ENCODE measurements at places on chromosomes 1 and 21.

- peak; percentile 60 for DNase-seq
Observed at GRCh38 chr1:56169856-56170255, 409.5 kb downstream of the PLPP3 start.

- no peak for DNase-seq
Observed at GRCh38 chr1:118116909-118117308, 68.1 kb downstream of the SPAG17 start.

DNA sequence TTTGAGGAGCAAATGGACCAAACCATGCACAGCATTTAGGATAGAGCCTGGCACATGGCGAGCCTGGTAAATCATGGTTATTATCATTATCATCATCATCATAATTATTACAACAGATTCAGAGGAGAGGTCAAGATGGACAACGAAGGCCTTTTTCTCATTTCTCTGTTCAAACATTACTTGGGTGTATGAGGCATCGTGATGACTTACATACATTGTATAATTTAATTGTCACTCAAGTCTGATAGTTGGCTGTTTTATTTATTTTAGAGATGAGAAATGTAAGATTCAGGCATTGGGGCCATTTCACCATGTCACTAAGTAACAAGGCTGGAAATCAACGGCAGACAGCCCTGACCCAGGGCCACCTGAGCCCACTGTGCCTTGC is 68.1 kb downstream of the SLC35F3 start:
- DNase-seq = no peak

- peak; percentile 98 for DNase-seq
Observed at GRCh38 chr1:16175610-16176553, 20.0 kb upstream of the EPHA2 start.

- DNase-seq = peak; percentile 94
Observed at GRCh38 chr1:204072931-204073836, at the start of gene SOX13. Gene SOX13 (plus strand): TSS chr1:204073115. CDS start chr1:204112916, 39,801 bp downstream.

DNA sequence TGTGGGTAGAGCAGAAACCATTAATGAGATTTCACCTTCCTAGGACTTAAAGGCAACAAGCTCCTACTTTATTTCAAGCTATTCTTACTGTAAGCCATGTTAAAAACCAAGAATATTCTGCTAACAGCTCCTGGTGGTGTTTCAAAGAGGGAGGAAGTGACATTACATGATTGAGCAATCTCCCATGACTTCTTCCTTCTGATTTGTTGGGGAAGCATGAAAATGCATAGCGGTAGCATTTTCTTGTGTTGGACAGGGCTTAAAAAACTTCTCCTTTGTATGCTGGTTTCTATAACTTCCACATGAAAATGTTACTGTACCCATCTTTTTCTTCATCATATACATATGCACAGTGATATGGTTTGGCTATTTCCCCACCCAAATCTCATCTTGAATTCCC is 297.0 kb upstream of the SNX7 start:
- DNase-seq = no peak

DNA sequence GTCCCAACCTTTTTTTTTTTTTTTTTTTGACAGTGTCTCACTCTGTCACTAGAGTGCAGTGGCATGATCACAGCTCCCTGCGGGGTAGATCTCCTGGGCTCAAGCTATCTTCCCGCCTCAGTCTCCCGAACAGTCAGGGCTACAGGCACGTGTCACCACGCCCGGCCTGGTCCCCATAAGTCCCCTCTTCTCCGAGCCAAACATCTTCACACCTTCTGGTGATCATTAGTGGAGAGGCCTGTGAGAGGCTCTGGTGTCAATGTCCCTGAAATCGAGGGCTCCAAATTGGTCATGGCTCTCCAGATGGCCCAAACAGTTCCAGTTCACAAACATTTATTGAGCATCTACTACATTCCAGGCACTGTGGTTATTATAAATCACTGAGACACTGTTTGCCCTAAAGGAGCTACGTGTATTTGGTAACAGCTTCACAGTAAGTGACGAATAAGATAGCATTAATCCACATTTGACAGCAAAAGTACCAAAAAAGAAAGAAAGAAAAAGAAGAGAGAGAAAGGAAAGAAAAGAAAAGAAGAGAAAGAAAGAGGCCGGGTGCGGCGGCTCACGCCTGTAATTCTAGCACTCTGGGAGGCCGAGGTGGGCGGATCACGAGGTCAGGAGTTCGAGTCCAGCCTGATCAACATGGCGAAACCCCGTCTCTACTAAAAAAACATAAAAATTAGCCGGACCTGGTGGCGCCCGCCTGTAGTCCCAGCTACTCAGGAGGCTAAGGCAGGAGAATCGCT is 867 bp upstream of the TIMM17A start:
- DNase-seq = peak; percentile 3

- peak; percentile 1 for DNase-seq
Observed at GRCh38 chr1:216314379-216315095, 108.7 kb downstream of the USH2A start.

DNA sequence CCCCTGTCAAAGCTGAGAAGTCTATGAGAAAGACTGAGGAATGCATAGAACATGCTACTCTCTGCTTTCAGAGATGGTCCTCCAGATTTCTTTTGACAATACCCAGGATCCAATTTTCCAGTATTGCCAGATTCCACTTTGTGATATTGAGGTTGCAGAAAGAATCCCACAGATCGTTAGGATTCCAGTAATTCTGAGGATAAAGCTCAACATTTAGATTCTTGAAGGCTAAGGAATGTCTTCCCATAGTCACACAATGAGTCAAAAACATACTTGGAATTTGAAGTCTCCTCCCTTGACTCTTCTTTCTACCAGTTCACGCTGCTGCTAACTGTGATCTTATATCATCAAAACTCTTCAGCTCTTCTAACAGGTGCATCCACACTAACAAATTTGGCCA is 57.1 kb downstream of the TNFSF18 start:
- DNase-seq = peak; percentile 57

DNA sequence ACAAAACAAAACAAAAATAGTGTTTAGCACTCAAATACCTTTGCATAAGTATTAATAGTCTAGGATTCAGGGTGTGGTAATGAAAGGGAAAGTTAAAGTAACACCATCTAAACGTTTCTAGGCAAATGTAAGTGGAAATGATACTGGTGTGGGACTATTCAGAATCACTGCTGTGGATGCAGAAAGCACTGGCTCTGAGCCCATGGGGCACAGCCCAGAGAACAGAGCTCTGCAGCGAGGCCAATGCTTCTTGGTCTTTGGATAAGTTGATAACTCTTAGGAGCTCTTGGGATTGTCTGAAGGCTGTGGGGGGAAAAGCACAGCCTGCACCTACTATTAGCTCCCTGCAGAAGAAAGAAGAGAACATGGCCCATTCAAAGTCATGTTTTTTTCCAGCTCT is 21.4 kb upstream of the DNM3 start:
- no peak for DNase-seq

- peak; percentile 70 for DNase-seq
Observed at GRCh38 chr1:50841791-50842387, 118.2 kb downstream of the FAF1 start.

DNA sequence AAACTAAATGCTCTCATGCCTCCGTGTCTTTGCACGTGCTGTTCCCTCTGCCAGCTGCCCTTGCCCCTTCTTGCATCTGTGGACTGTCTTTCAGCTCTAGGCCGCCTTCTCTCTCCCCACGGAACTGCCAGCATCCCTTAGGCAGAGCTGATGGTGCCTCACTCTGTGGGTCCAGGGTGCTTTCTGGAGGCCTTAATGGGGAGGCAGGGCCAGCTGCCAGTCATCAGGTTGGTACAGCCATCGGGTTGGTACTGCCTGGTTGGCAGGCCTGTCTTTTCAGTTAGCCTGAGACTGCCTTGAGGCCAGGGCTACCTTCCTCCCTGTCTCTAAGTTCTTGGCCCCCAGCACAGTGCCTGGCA is 61.4 kb upstream of the TARBP1 start:
- DNase-seq = no peak

DNA sequence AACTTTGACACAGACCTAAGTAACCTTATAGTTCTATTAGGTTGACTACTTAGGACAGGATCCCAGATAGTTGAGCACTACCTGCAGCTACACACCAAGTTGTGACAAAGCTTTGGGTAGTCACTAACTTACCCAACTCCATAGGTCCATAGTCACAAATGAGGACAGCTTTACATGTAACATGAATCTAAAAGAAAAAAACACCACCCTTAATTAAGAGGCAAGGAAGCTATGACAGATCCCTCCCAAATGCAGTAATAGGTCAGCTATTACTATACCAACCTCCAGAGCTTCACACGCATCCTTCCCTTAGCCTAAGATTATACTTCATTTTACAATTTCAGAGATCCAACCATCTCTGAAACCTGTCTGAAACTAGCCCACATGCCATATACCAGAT is 12.7 kb upstream of the RAB42 start:
- DNase-seq = peak; percentile 48

GRCh38 chr1:200506471-200506870 is 96.6 kb upstream of the ZNF281 start:
- DNase-seq = no peak
